Stimulated activated naive CD8-positive, alpha-beta T cell treated with anti-CD3 and anti-CD28 coated beads, Interleukin-15, Interleukin-2, amounts not matched to agents 100 U/mL and 50 U/mL, for 24 hours (primary cell): ENCODE measurements at places on chromosomes 12 and 14.
A peak's percentile ranks its signal among the peaks of the same experiment; 100 is the strongest.

DNA sequence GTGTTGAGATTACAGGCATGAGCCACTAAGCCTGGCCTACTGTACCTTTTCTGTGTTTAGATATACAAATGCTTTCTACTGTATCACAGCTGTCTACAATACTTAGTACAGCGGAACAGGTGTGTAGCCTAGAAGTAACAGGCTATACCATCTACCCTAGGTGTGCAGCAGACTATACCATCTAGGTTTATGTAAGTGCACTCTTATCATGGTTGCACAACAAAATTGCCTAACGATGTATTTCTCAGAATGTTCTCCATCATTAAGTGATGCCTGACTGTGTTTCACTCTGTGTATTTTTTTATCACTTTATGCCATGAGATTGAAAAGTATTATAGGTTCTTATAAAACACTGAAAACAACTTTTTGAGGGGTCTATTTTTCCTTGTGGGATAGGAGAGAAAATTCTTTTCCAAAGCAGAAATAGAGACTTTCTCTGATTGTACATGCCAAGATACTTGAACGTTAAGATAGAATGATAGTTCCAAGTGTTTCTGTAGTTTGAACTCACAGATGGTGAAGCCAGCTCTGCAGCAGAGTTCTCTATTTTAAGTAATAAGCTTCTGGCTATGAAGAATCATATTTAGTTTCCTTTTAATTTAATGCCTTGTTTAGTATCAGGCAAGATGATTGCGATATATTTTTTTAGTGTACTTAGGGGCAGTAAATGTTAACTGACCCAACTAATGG lies 17.0 kb downstream of the TMPRSS12 start:
- DNase-seq = no peak

DNA sequence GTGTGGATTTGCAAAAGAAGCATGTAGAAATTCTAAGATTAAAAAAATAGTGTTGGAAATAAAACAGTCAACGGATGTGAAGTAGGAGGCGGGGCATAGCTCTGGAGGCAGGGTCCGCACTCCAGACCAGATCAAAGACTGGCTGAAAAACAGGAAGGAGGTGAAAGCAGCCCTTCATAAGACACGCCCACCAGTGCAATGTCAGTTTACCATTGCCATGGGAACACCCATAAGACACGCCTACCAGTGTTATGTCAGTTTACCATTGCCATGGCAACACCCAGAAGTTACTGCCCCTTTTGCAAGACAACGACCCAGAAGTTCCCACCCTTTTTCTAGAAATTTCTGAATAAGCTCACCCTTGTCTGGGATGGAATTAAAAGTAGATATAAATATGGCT lies 87.1 kb downstream of the FZD10 start:
- no peak for DNase-seq

GRCh38 chr12:95554532-95555071 lies 3.3 kb upstream of the USP44 start:
- no peak for DNase-seq

GRCh38 chr14:36515896-36516718 lies 3.9 kb downstream of the NKX2-1 start:
- no peak for DNase-seq

- no peak for DNase-seq
Observed at GRCh38 chr14:68373847-68374444, 418.9 kb downstream of the ZFP36L1 start.

GRCh38 chr12:28088566-28089272 lies 101.5 kb upstream of the CCDC91 start:
- DNase-seq = no peak

GRCh38 chr12:5497329-5498053 lies 65.6 kb downstream of the NTF3 start:
- DNase-seq = no peak

- DNase-seq = no peak
Observed at GRCh38 chr14:63012171-63012570, 33.1 kb downstream of the KCNH5 start.

GRCh38 chr12:32139064-32139421 lies 32.4 kb downstream of the BICD1 start:
- DNase-seq = peak; percentile 44

DNA sequence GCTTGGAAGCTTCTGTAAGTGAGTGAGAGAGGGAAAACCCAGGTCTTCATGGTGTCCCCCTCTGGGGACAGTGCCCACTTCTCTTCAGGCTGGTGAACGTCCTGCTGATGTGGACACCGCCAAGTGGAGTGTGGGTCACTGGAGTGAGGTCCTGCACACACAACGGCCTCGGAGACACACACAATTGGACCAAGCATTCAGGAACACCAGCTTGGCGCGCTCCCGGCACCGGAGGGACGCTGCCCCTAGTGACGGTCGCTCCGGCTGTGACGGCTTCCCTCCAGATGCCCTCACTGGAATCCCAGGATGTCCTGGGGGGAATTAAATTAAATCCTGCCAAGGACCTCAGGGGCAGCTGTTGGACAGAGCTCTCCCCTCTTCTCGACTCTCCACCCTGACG lies 123.1 kb downstream of the ZNF664 start:
- no peak for DNase-seq

DNA sequence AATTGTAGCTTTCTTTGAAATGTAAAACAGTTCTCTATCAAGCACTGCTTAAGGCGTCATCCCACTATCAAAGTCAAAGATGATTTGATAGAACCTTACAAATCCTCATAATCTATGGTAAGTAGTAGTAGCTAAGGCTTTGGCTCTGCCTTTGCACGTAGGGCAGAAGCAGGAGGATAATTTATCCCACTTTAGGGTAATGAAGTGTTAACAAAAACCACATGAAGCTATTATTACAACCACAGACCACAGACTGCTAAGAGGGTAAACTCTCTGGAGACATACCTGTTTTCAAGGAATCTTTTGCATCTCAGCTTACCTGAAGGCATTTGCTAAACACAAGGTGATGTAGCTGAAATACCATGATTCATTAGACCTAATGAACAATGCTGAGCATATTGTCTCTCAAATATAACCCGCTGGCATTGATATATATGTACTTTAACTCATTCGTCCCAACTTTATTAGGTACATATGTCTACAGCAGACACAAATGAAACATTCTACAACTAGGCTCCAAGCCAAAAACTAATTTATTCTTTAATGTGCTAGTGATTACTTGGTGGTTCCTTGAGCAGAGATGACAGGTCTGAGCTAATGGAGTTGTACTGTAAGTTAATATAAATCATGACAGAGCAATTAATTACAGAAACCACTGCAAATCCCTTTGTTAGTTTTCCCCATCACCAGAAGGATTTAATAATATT lies 368.8 kb downstream of the ETNK1 start:
- no peak for DNase-seq

GRCh38 chr12:6925540-6926279 lies 2.0 kb upstream of the ATN1 start:
- no peak for DNase-seq

- no peak for DNase-seq
Observed at GRCh38 chr14:24136684-24137528, 912 bp downstream of the PSME1 start.

- no peak for DNase-seq
Observed at GRCh38 chr14:42572032-42572431, 965.4 kb downstream of the LRFN5 start.

DNA sequence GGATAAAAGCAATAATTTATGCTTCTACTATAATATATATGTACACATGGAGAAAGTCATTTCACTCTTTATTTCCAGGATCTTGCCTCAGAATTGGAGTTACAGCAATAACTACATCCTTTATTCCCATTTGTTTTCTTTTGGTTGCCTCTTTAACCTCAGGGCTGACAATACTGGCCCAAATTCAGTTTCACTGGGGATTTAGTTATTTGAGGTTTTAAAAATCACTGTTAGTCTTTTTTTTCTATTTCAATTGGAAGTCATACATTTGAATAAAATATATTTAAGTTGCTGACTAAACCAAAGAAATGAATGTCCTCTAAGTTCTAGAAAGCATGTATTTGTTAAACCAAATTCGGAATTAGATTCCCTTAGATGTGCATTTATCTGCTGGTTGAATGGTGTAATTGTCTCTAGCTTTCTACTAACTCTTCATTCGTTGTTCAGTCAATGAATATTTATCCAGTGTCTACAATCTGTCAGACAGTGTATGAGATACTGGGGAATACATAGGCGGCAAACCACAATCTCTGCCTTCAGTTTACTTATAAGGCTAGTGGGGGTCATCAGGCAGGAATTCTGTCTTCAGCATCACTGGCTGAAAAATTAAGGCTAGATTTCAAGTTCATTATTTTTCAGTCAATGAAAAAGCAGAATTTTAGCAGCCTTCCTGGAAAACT lies 190.8 kb upstream of the ARHGAP5 start:
- no peak for DNase-seq

GRCh38 chr14:52070051-52070431 lies 1.2 kb upstream of the NID2 start:
- no peak for DNase-seq

GRCh38 chr12:9773216-9773877 lies 12.6 kb upstream of the CD69 start:
- no peak for DNase-seq

- DNase-seq = no peak
Observed at GRCh38 chr12:27861428-27862167, 81.6 kb upstream of the MANSC4 start.

DNA sequence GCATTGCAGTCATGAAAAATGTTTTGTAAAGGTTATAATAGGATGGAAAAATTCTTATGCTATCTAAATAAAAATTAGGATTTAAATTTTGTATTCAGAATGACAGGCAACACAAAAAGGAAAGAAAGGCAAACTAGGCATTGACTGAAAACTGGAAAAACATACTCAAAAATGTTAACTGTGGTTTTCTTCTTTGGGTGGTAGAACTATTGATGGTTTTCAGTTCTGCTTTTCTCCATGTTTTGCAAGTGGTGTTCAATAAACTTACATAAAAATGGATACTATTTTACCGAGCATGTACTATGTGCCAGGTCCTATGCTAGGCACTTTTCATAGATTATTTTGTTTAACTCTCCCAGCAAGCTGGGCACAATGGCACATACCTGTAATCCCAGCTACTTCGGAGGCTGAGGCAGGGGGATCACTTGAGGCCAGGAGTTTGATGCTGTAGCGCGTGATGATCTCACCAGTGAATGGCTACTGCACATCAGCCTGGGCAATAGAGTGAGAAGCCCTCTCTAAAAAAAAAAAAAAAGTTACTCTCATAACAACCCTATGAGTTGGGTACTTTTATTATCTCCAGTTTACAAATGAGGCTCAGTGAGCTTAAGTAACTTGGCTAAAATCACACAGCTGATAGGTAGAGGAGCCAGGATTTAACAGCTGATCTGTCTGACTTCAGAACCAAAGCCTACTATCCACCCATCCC lies 26.3 kb upstream of the TCP11L2 start:
- DNase-seq = no peak

- peak; percentile 69 for DNase-seq
Observed at GRCh38 chr14:61503167-61503801, 181.9 kb downstream of the PRKCH start.

- DNase-seq = no peak
Observed at GRCh38 chr14:101589486-101590015, 28.3 kb downstream of the DIO3 start.

- DNase-seq = no peak
Observed at GRCh38 chr14:93714605-93715004, 73.7 kb downstream of the PRIMA1 start.

DNA sequence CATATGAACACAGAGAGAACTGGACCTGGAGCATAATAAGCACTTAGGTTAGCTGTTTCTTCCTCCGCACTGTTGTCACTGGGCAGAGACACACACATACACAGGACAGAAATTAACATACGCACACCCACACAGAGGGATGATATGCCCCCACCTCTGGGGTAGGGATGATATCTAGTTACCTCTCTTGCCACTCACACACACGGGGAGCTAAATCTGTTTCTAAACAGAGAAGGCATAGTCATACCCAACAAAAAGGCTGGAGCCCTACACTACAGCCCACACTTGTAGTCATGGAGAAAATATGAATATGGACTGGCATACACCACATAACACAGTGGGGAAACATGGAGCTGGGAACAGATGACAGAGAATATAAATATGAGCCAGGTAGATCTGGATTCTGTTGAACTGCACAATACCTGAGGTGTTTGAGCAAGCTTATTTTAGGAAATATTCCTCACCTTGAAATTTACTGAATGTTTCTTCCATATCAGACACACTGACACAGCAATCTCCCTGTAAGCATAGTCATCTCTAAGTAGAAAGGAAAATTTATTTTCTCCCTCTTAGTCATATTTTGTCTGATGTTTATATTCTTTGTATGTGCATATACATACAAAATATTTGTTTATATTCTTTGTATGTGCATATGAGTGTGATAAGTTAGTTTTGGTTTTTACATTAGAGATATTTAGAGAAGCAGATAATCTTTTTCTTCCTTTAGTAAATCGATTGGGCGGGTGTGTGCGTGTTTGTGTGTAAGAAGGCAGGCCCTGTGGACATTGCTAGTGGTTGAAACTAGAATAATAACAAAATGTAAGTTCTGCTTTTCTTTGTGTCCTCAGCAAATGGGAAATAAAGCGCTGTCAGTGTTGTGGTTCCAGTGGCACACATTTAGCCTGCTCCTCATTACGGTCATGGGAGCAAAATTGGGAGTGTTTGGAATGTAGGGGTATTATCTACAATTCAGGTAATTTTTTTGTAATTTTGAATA lies 20.9 kb upstream of the SCFD1 start:
- DNase-seq = no peak

DNA sequence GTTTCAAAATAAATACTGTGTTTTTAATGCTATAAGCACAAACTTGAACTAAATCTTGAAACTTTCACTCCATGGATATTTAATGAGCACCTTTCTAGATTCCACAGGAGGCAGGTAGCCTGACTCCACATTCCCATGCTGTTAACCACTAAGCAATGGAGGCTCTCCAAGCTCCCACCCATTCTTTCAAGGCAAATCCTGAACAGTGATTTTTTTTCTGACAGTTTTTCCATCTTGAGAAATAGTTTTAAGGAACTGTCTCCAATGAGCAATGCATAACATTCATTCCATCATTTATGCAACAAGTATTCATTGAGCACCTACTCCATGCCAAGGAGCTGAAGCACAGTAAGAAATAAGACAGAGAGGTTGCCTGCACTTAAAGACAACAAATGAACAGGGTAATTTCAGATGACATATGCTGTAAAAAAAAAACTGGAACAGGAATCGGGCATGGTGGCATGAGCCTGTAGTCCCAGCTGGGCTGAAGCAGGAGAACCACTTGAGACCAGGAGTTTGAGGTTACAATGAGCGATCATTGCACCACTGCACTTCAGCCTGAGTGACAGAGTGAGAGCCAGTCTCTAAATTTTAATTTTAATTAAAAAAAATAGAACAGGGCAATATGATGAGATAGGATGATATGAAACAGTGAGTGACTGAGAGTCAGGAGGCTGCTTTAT lies 102.3 kb upstream of the CPSF6 start:
- DNase-seq = no peak

DNA sequence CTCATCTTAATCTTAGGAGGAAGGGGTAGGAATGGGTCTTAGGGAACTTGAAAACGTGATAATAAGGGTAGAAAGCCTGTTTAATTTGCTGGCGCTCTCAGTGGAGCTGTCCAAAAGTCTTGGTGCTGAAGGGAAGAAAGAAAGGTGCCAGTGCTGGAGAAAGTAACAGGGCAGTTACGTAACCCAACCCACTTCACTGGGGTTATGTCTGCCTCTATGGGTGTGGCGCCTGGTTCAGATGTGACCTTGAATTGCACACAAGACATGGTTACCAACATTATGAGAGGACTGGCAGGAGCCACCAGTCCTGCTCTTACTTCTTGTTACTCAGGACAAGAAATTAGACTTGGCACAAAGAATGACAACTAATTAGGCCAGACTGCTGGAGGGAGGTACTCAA lies 18.6 kb upstream of the GPATCH2L start:
- DNase-seq = no peak
